Inflammatory macrophage treated with lipopolysaccharide for 4 hours (primary cell): ENCODE measurements at places on chromosomes 1 and 21.

GRCh38 chr1:146035048-146035423 is 13.5 kb upstream of the HJV start:
- DNase-seq: peak; percentile 51

DNA sequence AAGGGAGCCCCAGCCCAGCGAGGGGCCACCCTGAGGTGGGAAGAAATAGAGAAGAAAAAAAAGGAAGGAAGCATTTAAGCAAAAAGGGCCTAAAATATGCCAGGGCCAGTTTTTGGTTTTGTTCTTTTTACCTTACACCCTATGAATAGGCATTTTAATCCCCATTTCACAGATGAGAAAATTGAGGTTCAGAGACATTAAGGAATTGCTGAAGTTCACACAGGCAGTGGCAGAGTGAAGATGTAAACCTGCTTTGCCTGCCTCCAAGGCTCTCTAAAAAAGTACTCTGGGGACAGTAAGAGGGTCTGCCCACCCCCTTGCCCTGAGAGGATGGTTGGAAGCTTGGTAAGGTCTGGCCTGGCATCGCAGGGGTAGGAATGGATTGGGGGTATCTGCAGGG is 19.8 kb downstream of the RAP1GAP start:
- DNase-seq: no peak

DNA sequence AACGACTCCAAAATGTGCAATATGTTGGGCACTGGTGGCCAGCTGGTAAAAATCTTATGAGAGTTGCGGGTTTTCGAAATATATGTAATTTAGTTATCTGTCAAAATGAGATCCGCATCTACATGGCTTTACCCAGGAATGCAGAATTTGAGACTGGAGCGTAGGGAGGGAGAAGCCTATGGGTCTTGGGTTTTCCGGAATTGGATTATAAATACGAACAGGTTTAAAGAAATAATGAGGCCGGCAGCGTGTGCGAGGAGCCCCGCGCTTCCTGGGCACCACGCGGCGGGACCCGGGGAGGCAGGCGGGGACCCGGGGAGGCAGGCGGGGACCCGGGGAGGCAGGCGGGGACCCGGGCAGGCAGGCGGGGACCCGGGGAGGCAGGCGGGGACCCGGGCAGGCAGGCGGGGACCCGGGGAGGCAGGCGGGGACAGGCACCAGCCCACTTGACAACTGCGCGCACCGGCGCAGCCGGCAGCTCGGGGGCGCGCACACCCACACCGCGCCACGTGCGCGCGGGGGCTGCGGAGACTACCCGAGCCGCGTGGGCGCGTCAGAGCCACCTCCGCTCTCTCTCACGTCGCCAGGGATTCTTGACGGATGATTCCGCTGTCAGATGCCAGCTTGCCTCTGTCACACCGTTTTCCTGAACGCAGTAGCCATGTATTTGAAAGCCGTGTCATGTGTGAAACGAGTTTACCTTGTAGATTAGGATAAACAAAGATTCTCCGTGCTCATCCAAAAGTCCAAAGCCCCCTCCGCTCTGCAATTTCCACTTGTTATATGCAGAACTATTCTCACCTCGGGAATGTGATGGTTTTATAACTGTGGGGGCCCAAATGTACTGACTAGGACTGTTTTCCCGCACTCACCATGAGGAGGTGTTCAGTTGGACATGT is 54.3 kb upstream of the HNRNPU start:
- peak; percentile 11 for DNase-seq

- no peak for DNase-seq
Measured at GRCh38 chr1:55990007-55990406, 589.4 kb downstream of the PLPP3 start.

DNA sequence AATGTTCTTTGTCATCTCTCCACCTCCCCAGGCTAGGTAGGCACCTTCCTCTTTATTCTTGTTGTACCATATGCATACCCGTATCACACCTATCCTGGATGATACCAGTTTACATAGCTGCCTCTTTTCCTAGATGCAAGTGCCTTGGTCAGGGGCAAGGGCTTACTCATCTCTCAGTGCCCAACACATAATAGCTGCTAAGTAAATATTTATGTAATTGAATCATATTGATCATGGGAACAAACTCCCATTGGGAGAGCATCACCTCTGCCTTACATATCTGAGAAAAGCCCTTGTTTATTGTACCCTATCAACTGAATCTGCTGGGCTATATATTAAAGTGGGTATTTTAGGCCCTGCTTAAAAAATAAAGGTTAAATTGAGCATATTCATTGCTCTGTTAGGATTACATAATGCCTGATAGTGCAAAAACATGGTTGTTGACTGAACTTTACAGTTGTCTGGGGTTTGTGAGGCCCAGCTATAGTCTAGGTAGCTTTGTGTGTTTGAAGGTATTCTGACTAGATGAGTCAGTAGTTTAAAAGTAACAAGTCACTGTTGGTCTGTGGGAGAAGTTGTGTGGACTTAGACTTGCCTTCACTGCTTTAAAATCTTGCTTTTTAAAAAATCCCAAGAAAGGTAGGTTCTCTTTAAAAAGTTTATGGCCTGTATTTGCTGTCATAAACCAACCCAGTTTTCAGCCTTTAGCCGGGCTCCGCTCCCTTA is 82.6 kb downstream of the OLFML2B start:
- no peak for DNase-seq

- DNase-seq: no peak
Measured at GRCh38 chr1:226684026-226684425, 55.1 kb downstream of the ITPKB start.

DNA sequence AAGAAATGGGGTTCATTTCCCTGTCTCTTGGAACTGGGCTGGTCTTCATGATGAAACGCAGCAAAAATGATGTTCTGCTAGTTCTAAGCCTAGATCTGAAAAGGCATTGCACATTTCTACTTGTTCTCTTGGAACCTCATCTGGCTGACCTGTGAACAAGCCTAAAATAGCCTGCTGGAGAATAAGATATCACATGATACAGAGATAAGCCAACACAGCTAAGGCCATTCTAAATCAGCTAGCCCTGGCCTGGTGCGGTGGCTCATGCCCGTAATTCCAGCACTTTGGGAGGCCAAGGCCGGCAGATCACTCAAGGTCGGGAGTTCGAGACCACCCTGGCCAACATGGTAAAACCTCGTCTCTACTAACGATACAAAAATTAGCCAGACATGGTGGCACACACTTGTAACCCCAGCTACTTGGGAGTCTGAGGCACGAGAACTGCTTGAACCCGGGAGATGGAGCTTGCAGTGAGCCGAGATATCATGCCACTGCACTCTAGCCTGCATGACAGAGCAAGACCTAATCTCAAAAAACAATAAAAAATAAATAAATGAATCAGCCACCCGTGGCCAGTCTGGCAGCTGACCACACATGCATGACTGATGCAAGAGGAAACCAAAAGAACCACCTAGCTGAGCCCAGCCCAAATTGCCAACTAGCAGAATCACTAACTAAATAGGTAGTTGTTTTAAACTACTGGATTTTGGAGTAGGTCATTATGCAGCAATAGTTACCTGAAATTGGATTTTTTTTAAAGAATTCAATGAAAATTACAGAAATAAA is 18.0 kb downstream of the CD244 start:
- DNase-seq: no peak

DNA sequence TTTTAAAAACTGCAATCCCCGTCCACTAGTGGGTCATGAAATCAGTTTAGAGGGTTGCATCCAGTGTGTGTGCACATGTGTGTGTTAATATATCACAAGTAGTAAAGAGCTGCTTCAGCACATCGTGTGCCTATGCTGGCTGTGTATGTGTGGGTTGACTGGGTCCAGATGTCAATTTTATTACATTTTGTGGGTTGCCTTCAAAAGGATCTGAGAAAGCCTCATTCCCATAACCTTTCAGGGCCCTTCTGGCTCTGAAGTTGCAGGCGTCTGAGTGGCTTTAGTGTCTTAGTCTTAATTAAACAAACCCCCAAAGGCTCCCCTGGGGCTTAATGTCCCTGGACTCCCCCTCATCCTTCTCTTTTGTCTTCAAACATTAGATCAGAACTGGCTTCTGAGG is 19.8 kb downstream of the PLA2G2D start:
- no peak for DNase-seq

DNA sequence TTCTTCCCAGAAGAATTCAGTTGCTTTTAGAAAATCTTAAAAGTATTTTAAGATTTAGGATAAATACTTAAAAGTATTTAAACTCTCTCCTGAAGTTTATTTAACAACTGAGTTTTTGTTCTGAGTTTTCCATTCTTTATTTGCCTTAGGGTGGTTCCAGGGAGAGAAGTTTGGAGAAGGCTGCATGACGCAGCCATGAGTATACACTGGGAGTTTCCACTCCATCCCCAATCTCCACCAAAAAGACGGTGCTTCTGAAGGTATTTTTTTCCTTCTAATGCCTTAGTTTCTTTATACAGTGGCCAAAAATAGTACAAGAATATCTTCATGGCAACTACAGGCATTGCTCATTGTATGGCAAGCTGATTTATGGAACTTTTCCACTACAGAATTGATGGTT is 122.7 kb downstream of the ST6GALNAC5 start:
- no peak for DNase-seq

DNA sequence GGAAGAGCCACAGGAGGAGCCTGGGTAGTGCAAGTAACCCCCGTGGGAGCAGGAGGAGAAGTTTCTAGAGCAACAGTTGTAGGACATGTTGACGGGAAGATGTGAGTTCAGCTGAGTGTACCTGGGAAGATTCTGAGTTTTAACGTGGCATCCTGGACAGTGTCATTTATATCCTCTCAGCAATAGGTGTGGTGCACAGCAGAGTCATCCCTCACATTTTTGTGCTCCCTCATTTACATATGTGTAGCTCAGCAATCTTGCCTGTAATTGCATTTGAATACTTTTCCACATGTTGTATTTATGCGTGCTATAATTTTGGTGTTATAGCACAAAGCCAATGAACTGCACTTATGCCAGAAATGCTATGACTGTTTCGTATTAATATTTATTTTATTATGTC is at the start of gene KRTAP13-3:
KRTAP13-3 (minus strand) TSS at position 101 of the 400 bp plus-strand sequence; CDS start at position 87, 14 bp downstream.
- no peak for DNase-seq

GRCh38 chr1:77706321-77706720 is 23.9 kb upstream of the ZZZ3 start:
- no peak for DNase-seq

DNA sequence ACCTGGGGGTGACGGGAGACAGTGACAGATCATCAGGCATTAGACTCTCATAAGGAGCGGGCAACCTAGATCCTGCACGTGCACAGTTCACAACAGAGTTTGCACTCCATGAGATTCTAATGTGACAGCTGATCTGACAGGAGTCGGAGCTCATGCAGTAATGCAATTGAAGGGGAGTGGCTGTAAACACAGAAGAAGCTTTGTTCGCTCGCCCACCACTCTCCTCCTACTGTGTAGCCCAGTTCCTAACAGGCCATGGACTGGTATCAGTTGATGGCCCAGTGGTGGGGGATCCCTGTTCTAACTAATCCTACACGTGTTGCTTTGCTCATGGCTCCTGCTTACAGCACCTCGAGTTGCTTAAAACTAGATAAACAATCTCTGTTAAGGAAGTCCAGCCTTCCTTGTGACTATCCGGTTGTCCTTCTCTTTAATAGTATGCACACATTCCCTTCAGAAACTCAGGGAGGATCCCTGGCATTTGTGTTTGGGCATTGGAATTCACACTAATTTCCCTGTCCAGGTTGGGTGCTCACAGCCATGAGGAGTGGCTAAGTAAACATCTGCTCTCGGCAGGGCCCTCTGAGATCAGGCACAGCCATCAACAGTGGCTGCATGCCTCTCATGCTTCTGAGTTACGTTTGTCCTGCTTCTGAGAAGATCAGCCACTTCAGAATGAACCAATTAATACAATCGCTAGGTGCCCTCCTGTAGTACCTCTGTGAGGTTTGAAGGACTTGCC is 21.1 kb upstream of the F3 start:
- no peak for DNase-seq

DNA sequence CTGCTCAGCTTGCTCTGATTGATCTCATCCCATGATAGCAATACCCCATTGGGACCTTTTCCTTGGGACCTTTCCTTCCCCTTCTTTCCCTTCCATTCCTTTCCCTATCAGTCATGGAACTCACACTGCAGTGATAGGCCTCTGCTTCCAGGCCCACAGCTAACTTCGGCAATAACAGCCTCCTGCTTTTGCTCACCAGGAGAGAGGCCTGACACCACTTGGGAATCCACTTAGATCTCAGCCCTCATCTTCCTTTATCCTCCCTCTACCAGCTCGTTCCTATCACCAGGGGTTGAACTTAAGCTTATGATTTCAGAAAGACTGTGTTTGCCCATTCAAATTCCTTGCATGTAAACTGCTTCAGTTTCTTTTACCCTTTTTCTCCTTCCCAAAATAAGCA is 11.0 kb upstream of the TIPRL start:
- no peak for DNase-seq

- DNase-seq: no peak
Measured at GRCh38 chr1:29852248-29852647, 615.9 kb downstream of the PTPRU start.

- no peak for DNase-seq
Measured at GRCh38 chr1:24089027-24089742, 22.8 kb downstream of the MYOM3 start.

DNA sequence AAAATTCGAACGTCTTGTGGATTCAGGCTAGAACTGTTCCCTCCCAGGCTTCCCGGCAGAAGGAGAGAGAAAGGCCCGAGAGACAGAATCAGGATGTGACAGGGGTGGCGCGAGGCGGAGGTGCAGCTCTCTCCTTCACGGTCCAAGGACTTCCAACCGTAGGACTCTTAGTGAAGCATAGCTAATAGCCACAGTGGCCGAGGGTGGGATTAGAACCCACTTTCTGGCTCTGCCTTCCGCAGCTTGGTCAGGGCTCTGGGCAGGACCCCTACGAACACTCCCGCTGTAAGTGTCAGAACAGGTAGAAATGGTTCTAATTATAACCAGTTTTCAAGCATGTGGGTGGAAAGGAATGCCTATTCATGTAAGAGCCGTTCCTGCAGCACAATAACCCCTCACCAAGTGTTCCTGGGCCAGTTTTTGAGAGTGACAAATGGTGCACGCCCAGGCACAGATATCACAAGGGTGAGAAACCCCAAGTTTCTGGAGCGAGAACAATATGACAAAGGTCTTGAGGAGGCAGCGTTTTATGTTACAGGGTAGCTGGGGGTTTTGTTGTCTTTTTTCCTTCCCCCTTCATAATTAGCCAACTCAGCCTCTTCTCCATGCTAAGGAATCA is 86.4 kb downstream of the SYF2 start:
- DNase-seq: no peak

GRCh38 chr1:35305383-35305782 is 36.9 kb downstream of the ZMYM4 start:
- no peak for DNase-seq

DNA sequence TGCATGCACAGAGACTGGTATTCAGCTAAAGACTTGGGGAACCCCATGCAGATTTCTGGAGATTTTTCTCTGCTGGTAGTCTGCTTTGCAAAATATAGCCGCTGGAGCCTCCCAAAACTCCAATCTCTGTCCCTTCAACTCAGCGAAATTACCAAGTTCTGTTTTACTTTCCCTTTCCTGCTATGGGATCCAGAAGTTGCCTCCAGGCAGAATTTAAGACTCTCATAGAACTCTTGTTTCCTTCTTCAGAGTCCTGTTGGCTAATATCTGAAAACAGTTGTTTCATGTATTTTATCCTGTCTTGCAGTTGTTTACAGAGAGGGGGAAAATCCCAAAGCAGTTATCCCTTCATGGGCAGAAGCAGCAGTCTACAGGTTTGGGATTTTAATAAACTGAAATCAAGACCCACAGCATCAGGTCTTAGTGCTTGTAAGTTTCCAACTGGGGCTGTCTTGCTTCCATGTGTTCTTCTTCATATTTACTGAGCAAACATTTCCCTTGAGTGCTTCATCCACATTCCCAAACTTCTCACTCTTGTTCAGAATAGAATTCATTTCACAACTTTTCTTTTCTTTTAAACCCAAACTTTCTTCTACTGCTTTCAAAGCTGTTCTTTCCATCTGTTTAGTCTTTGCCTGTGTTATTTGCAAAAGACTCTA is 221.3 kb upstream of the DMRTA2 start:
- DNase-seq: no peak

- no peak for DNase-seq
Measured at GRCh38 chr1:225290244-225290643, 137.6 kb downstream of the LBR start.
